ENCODE measurements at places on chromosomes 12 and 14.
A peak's percentile ranks its signal among the peaks of the same experiment; 100 is the strongest.

DNA sequence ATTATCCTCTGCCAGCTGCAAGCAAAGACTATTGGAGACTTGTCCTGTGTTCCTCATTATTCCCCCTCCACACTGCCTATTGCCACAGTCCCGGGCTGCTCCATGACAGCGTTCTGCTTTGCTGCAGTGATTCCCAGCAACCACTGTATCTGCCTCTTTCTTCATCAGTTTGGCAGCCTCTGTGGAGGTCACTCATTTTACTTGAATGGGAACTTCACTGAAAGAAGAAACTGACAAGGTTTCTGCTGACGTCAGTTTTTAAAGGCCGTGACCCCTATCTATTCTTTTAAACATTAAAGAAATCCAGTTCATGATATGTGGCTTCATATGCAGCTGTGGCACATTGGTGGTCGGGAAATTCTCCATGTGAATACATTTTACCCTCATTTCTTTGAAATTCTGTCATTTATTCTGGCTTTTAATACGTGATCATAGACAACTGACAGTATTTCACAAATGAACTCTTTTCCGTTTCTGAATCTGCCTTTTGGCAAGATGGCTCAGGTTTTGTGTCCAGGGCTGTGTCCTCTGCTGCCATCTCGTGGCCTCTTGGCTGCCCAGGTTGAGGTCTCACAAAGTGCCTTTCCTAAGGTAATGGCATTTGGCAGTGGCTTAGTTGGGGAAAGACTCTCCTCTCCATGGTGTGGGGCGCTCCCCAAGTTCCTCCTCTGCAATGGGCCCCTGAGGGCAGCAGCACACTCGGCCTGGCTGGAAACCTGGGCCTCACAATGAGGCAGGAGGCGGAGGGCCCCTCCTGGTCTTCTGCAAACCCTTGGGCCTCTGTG is 5.8 kb downstream of the TMEM253 start:
- peak; percentile 65 for DNase-seq

DNA sequence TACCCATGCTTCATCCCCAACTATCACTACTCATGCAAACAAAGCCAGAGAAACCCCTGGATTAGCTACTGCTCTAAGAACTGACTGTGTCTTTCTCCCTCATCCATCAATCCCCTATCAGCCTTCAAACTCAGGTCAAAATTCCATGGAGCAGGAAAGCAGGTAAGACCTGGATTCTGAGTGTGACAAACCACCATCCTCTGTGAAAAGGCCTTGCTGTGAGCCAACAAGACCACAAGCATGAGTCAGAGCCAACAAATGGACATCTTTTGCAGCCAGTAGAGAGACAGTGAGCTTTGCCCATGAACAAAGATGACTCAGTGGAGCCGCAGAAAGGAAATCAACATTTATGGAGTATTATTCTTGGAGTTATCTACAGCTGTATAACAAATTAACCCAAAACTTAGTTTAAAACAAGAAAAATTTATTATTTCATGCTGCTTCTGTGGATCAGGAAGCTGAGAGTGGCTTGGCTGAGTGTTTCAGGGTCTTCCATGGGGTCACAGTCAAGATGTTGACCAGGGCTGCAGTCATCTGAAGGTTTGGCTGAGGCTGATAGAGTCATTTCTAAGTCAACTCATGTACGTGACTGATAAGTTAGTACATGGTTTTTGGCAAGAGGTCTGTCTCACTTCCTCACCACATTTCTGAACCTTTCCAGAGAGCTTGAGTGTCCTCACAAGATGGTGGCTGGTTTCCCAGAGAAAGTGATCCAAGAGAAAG is 61.1 kb downstream of the PITPNM2 start:
- no peak for DNase-seq

DNA sequence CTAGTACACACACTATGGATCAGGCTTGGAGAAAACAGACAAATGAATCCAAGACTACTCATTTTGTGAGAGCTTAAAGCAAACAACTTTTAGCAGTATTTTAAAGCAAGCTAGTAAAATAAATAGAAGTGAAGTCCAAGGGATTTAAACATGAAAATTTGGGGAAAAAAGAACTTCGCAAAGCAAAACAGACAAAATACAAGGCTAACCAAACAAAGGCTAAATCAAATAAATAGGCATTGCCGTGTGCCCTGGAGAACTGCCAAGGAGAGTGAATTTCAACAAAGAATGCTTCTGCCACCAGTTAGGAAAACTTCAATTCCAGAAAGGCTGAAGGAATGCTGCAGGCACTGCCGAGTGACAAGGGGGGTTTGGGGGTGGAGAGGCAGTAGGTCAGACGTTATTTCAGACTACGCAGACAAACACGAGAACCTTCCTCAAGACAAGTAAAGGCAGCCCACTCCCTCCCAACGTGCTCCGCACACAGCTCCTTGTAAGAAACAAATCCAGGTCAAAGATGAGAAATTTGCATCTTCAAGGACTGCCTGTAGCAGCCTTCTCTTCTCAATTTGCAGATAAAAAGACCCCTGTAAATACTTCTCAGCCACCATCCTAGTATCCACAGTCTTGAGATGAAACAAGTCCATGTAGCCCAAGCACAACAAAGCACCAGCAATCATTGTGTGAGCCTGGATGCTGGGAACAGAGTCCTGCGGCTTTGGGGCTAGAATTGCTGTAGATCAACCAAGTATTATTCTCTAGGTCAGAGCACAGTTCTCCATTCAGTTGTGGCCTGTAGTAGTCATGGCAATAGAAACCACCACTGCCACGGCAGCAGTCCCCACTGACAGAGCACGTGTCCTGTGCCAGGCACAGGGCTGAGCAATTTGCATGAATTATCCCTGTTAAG is 43.3 kb downstream of the EFCAB11 start:
- no peak for DNase-seq

DNA sequence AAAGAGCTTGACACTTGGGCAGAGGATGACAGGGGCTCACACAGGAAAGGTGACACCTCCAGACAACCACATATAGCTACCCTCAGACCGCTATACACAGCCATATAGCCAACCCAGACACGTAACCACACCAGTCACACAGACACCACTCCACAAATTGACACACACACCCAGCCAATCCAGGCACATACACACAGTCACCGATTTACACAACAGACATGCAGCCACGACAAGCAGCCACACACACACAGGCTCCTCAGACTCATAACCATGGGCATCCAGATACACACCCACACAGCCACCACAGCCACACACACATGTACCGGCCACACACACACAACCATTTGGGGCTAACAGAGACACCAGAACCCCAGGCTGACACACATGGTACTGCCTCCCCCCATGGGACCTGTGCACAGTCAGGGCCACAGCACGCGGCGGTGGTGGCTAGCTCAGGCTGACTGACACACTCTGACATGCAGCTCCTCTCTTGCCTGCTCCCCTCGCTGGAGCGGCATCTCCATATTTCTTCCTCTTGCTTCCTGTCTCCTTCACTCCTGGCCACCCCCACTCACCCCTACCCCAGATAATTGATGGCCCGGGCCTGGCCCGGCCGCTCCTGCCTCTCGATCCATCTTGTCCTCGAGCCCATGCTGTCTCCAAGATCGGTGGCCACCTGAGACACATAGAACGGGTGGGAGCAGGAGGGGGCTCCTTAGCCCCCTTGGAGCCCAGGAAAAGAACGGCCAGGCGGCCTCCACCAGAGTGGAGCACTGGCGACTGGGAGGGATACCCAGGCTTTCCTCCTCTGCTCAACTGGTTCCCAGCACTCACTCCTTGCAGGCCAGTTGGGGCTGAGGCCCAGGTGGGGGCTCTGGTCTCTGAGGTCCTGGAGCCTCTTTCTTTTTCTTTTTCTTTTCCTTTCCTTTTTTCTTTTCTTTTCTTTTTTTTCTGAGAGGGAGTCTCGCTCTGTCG is 6.0 kb upstream of the SHMT2 start:
- DNase-seq: no peak

DNA sequence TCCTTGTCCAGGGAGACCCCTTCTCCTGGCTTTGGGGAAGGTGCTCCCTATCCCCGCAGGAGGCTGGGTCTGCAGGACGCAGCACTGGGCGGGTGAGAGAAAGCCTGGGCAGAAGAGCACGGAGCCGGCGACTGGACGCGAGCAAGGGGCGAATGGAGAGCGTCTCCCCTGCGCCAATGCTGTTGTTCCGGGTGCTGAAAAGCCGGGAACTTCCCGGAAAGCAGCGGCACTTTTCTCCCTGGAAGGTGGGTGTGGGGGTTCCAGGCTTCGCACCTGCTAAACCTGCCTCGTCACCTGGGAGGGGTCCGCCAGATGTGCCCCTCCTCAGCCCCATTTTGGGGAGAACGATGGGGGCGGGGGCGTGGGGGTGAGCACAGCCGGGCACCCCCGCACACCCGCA is 417.1 kb upstream of the TMTC1 start:
- no peak for DNase-seq

- no peak for DNase-seq
Measured at GRCh38 chr14:58697930-58698642, 60.3 kb downstream of the DACT1 start.

DNA sequence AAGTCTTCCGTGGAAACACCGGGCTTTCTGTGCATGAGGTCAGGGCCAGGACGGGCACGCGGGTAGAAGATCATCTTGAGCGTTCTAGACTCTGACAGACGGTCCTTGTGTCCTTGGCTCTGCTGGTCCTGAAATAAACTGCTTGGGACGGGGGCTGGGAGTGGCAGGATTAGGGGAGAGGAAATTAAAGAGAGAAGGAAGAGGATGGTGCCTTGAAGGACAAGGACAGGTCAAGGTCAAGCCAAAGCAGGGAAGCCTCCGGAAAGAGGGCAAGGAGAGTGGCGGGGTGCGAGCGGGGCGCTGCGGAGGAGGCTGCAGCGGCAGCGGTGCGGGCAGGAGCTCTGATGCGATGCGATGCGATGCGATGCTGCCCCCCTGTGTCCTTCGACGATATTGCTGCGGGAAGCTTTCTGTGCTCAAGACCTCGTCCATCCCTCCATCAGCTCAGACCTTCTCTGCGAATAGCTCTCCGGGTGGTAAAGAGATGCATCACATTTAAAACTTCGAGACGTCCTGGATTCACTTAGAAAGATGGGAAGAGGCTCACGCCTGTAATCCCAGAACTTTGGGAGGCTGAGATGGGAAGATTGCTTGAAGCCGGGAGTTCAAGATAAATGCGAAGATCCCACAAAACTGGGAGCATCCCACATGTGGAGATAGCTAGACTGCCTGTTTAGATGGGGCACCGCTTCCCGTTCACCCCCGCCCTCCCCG is 110.1 kb upstream of the TMEM132D start:
- DNase-seq: no peak

DNA sequence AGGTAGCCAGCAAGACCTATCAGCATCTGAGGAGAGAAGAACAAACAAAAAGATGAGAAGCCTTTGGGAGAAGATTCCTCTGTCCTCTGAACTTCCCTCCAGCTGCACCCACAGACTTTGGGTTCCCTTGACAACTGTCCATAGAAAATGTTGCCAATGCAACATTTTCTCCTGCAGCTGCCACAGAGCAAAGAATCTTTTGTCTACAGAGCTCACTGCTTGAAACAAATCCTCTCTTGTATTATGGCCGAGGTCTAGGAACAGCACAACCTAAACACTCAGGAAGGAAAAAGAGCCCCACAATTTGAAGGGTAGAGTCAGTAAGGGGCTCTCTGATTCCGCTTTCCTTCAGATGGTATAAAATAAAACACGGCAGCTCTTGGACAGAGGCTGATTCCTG is 14.3 kb downstream of the POMT2 start:
- no peak for DNase-seq

GRCh38 chr12:123491056-123491455 is 33.1 kb downstream of the SNRNP35 start:
- DNase-seq: no peak

DNA sequence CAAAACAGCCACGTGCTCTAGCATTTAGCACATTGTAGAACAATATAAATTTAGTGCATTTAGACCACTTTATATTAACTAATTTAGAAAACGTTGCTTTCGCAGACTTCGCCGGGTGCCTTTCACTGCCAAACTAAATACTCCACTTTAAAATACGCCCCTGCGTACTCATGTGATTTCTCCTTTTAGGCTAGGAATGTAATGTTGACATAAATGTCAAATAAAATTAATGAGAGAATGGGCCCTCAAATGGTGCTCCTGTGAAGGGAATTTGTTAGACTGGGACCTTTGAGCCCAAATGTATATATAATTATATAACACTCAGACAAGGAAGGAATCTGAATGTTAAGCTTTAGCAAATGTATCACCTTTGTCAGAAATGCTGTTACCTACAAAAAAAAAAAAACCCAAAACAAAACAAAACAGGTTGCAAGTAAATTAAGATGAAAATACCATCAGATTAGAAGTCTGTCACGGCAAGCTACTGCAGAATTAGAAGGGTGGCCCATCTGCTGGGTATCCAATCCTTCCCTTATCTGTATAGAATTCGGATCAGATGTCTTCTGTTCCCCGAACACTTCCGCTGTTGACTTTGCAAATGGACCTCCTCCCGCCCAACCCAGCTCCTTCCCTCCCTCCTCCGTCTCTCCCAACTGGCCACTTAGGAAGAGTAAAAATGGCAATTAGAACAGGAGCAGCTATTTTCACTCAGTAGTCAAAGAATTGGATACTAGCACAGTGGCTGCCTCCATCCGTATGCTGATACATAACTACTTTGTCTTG is 159.3 kb upstream of the FOXN3 start:
- no peak for DNase-seq

DNA sequence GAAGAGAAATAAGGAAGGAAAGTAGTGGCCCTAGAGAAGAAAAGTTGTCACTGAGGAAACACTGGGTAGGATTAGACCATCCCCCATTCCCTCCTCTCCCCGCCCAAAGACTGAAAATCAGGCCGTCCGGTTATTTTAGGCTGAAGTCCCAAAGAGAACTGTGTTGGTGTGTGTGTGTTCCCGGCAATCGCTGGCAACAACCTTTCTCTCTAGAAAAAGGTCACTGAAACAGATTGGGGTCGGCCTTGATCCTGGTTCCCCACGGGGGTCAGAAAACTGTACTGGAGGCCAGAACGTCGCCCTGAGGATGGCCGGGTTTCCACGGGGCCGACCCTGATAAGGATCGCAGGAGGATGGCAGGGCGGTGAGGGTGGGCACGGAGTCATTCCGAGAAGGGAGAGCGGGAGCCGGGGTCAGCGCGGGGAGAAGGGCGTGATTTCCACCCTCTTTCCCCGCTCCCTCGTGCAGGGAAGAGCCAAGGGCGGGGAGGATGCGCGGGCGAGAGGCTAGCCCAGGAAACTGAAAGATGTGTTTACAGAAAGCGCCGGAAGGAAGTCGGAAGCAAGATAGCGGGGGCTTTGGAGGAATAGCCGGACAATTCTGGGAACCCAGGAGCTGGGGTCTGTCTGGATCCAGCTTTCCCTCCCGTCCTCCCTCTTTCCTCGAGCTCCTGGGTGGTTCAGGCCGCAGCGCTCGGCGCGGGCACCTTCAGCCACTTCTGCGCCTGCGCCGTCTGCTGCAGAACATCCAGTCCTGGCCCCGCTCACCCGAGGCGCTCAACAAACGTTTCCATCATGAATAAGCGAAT is 25.3 kb upstream of the SPTLC2 start:
- peak; percentile 35 for DNase-seq

Measured in activated CD4-positive, CD25-positive, alpha-beta regulatory T cell (primary cell).